ENCODE measurements at places on chromosomes 2 and 18.

GRCh38 chr2:64643838-64644457 lies 9.8 kb downstream of the SERTAD2 start:
- no peak for DNase-seq

DNA sequence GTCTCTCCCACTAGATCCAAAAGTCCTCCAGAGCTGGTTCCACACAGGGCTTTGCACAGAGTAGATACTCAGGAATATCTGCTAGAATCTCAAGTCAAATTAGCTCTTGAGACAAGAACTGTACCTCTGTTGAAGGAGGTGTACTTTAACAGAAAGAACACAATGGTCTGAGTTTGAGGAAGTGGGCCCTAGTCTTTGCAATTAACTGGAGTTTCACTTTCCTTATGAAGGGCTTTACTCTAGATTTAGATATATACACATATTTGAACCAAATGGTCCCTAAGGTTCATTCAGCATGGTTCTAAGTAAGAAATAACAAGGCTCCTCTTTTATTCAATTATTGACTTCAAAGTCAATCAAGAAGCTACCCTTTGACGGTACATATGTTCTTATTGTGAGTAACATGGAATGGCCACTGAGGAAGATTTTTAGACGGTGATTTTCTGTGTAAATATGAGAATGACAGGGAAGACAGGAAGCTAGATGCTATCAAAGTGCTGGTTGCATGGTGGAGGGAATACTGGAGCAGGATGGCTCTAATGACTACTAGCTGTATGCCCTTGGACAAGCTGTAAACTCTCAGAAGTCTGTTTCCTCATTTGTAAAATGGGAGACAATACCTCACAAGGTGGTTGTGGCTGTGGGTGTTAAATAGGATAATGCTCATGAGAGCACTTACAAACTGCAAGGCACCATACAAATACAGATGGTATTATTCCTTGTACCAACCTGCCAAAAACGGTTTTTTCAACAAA lies 73.5 kb upstream of the SERTAD2 start:
- no peak for DNase-seq

GRCh38 chr2:240981280-240981679 lies 17.1 kb upstream of the SNED1 start:
- no peak for DNase-seq

- no peak for DNase-seq
These were observed 978 bp upstream of the TUBA4A start for GRCh38 chr2:219254590-219255201.

DNA sequence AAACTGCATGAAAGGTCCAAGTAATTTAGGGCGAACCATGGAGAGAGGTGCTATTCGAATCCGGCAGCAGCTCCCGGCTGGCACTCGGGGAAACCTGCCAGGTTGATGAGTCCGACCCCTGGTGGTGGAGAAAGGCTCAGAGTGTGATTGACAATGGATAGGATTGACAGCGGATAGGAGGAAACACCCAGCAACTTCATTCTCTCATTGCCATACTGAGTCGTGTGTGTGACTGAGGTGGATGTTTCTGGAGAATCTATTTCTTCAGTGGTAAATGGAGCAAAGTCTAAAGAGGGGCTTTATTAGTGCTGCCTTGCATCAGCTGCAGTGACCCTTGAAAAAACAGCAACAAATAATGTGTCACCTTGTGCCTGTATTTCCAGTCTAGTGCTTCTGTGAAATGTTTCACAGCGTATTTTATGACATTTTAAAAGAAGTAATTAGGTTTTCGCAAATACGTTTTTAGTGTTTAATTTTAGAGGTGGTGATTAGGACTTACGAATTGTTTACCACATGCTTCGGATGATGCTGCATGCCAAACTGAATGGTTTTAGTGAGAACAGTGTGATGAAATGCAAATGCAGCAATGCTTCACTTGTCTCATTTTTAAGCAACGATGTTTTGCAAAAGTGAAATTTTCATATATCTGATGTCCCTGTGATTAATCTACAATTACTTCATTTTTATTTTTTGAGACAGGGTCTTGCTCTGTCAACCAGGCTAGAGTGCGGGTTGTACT lies 102.0 kb downstream of the DCDC2C start:
- no peak for DNase-seq

- no peak for DNase-seq
These were observed 293.3 kb upstream of the SYT4 start for GRCh38 chr18:43570593-43570992.

DNA sequence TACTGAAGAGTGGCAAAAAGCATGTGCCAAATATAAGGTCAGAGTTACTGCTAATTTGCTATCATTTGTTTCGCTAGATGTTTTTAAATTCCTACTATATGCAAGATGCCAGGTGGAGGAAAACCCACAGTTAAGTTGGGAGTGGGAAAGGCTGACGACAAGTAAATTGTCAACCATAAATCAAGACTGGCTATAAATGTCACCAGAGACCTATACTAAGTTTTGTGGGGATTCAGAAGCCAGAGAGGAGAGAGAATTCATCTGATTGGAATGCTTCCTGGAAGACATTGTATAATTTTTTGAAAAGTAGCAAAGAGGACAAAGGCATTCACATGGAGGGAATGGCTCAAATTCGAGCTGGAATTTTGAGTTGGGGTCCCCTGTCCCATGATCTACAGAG lies 64.3 kb downstream of the CFAP221 start:
- DNase-seq, result no peak

GRCh38 chr2:82636402-82637020 lies 1822.6 kb downstream of the SUCLG1 start:
- no peak for DNase-seq
